ENCODE measurements at places on chromosomes 13 and 19.
A peak's percentile ranks its signal among the peaks of the same experiment; 100 is the strongest.

GRCh38 chr19:1266129-1266915, 2.8 kb upstream of the CIRBP start:
- DNase-seq: peak; percentile 94

GRCh38 chr13:35279500-35279899, 197.0 kb downstream of the MAB21L1 start:
- no peak for DNase-seq

DNA sequence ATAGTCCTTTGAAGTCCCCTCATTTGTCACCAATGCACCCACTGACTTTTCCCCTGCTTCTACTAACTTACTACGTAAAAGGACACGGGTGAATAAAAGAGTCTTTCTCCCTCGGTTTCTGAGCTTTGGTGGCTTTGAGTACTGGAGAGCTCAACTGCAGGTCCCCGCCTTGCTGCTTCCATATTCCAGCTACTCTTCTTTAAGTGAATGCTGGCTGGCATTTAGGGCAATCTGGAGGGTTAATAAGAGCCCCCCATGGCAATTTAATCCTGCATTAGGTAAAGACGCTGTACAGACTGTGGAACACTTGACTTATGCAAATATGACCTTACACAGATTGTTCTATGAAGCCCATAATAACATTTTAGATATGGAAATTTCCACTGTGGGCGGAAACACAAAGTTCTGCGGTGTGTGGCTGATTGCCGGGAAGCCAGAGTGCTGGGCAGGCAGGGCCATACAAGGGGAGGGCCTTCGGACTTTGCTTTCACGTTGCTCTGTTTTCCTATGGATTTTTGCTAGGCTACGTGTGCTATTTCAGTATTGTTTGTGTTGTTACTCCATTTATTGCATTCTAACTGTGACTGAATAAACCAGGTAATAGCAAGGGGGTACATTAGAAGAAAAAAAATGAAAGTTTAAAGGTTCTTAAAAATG, 97.5 kb downstream of the SLC10A2 start:
- no peak for DNase-seq

GRCh38 chr19:18649371-18650020, 12.7 kb downstream of the KLHL26 start:
- DNase-seq: no peak

DNA sequence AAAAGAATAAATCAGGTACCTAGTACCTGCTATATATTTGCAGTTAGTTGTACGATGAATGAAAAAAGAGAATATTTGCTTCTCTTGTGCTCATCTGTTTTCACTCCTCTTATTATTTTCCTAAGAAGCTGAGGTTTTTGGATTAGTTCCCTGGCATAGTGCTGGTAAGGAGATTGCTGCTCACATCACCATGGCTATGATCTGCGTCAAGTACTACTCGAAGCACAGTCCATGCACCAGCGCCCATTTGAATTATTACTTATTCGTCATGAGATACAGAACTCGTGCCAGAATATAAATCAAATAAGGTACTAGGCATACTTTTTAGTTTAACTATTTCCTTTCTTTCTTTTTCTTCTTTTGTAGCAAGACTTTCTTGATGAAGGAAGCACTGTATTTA, 7.1 kb downstream of the SERTM1 start:
- DNase-seq: no peak

DNA sequence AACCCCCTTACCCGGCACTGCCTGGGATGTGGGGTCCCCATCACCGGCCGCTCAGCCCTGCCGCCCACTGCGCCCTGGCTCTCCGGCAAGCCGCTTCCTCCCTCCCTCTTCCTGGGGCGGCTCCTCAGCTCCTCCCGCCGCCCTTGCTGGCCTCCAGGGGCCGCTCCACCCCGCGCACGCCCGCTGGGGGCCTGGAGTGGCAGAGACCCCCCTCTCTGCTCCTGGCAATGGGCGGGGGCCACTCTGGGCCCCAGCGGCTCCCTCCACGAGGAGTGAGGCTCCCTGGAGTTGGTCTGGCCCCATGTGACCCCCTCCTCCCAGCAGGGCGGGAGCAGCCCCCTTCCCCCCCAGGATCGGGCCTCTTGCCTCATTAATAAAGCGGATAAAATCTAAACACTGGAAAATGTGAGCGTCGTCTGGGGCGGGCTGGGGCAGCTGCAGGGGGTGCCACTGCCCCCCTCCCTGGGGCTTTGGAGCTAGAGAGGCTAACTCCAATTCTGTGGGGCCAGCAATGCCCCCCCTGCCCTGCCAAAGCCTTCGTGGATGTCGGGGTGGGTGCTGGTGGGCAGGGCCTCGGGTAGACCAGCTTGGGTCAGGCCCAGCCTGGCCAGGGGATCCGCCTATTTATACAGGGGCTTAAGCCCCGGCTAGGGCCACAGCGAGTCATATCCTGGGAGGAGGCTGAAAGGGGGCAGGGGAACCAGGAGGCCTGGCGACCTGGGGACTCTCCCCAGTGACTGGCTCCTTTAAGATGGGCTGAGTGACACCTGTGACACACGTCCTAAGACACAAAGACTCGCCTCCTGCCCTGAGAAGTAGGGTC, at the start of gene PTGER1:
Gene PTGER1, minus strand, starts transcription at position 104 of the 823 bp plus-strand sequence. CDS start 1,034 bp downstream, outside the sequence.
- DNase-seq: peak; percentile 41

DNA sequence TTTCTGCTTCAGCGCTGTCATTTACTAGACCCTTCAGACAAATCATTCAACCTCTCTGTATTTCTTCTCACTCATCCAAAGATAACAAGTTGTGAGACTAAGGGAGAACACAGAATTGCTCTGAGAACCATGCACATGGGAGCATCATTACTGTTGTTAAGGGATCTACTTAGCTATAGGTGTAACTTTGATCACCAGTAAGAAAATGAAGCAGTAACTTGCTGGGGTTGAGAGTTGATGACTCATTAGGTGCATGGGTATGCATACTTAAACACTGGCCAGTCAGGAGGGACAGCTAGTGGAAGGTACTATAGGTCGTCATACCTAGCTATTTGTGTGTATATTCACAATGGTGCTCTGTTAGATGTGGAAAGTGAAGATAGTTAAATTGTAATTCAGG, 61.5 kb downstream of the B3GLCT start:
- no peak for DNase-seq

DNA sequence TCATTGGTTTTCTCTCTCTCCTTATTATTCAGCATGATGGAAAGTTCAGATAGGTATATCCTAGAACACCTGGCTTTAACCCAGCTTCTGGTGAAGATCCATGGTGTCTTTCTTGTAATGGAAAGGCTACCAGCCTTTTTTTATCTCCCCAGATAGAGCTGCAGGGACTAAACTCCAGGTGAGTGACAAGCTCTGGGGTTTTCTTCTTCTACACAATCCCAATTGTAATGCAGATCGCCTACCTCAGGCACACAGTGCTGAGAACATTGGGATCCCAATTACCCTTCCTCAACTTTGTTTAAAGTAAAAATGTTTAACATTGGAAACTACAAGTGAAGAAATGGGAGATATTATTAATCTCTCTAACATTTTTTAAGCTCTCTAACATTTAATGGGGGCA, 1851.7 kb downstream of the PCDH9 start:
- DNase-seq: no peak

DNA sequence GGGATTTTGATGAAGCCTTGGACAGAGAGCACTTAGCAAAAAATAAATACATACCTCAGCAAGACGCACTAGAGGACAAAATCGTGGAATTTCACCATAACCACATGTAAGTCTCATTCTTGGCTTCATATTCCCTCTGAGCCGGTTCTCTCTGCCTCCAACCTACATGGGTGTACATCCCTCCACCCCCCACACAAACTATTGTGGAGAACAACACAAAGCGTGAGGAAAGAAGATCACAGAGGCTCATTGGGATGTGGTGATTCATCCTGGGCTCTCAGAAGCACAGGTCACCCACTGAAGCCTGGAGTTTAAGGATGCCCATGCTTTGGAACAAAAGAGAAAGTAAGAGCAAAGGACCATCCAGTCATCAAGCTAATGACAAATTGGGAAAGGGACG, 192.2 kb downstream of the STK24 start:
- no peak for DNase-seq

DNA sequence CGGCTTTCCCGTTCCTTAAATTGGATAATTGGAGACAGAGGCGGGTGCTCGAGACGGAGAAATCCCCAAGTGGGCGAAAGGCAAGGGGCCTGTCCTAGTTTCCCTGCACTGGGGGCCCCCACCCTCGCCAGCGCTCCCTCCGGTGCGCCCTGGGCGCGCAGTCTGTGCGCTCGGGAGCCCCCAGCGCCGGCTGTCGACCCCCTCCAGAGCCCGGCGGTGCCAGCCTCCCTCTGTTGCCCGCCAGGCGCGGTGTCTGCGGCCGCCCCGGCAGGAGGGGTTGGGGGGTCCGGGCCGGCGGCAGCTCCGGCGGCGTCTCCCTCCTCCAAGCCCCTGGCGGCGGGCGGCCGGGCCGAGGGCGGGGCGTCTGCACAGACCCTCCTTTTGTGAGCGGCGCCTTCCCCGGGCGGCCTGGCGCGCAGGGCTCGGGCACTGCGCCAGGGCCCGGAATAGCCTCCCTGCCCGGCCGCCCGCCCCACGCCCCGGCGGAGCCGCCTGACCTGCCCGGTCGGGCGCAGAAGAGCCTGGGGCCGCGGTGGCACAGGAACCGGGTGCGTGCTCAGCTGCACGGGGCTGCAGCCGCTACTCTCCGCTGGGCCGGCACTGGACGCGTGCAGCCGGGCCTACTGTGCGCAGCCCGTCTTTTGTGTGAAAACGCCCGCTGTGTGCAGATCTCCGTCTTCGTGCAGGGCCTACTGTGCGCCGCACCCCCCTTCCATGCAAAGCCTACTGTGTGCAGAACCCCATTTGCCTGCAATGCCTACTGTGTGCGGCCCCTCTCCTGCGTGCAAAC, 13.2 kb downstream of the GADD45B start:
- no peak for DNase-seq

DNA sequence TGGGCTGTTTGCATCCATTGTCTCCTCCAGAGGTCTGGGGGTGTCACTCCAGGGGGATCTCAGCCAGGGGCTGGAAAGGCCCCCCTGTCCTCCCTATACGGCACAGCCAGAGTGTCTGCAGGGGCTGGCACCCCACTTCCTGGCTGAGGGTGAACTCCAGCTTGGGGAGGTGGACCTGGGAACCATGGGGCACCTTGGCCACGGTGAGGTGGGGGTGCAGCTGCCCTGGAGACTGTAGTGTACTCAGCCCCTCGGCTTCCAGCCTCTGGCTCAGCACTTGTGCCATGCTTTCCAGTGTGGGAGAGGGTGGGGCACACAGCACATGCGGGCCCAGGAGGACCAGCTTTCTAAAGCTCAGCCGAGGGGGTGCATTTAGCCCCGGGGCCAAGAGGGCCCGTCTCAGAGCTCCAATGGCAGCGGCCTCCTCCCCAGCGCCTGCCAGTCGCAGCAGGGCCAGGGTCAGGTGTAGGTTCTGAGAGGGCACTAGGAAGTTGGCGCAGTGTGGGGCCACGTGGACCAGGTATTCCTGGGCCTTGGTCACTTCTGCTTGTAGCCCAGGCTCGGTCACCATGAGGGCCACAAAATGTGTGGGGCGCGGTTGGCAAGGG, 1.4 kb downstream of the LENG9 start:
- no peak for DNase-seq

DNA sequence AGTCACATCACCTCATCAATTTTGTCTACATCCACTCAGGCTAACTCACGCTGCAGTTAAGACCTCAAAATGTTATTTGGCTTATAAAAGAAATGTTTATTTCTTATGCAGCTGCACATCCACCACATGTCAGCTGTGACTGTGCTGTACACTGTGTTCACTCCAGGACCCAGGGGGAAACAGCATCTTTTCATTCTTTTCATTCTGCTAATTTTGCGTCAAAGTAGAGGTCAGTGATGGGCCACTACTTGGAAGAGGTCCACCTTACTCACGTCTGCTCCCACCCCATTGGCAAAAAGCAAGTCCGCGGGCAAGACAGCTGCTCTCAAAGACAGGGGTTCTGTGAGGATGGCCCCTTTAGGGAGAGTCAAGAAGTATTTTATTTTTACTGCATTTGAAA, 4.5 kb upstream of the DCT start:
- no peak for DNase-seq

DNA sequence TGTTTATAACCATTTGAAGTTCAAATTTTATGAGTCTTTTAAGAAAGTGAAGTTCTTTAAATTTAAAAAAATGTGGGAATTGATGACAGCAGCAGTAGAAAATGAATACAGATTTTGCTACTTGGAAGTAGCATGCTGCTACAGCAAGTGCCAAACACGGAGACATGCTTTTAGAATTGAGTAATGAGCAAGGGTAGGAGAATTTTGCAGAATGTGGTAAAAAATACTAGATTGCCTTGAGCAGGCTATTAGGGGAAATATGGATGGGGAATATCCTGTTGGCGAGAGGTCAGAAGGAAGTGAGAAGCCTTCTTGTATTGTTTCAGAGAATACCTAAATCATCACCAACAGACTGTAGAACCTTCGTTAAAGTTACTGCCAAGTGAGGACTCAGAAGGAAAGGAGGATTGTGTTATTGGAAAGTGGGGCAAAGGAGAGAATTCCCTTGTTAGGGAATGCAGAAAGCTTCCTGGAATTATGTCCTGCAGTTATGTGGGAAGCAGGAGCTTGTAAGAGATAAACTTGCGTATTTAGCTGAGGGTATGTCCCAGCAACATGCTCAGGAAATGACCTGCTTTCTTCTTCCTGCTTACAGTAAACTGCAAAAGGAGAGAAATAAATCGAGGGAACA, 32.4 kb upstream of the OXGR1 start:
- no peak for DNase-seq

- DNase-seq: no peak
Measured at GRCh38 chr19:12912571-12912970, 6.5 kb downstream of the SYCE2 start.

DNA sequence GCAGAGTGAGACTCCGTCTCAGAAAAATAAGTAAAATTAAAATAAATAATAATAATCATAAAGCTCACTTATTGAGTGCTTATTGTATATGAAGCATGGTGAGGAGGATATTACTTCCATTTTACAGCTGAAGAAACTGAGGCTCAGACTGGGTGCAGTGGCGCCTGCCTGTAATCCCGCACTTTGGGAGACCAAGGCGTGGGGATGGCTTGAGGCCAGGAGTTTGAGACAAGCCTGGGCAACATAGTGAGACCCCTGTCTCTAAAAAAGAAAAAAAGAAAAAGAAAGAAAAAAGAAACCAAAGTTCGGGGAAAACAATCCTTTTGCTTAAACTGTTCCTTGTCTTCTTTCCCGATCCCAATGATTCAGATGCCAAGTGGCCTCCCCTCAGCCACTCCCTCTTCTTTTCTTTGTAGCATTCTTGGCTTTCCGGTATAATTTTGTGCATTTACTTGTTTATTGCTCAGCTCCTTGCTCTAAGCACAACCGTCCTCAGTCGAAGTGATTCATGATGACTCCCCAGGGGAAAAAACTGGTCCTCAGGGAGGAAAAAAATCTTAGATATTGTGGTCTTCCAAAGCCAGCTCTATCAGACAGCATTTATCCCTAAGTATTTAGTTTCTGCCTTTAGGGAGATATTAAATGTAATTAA, 965 bp upstream of the EIF3G start:
- DNase-seq: no peak

DNA sequence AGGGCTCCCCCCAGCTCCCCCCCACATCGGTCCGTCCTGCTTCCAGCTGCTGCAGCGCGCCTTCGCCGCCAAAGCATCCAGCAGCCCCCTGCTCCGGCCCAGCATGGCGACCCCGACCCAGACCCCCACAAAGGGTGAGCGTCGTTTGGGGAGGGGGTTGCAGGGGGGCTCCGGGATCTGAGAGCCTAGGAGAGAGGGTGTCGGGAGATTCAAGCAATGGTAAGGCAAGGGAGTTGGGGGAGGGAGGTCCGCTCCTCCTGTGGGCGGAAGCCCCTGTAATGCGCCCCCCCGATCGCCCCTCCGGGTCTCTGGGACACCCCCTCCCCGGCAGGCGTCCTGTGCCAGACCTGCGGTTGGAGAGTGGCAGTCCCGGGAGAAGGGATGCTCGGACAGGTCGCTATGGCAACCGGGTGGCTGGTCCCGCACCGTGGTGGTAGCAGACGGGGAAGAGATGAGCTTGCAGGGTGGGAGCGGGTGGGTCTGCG, at the start of gene FXYD7:
Gene FXYD7, plus strand, starts transcription at position 25 of the 485 bp plus-strand sequence. Its CDS starts 79 bp downstream, at position 104.
- DNase-seq: no peak
